ENCODE measurements at places on chromosomes 11 and 22. TPM values are rescaled to one million over a fixed set of nuclear protein-coding genes. Genes with fewer than 3 reads are reported as not detected.

The CARNS1 gene
- not detected for total RNA-seq

The NLRP14 gene
- 0.12 TPM for total RNA-seq

The TEX12 gene
- 0.29 TPM for total RNA-seq

The GPHA2 gene
- total RNA-seq, result not detected

The TTLL1 gene
- total RNA-seq, result 5.0 TPM

DNA sequence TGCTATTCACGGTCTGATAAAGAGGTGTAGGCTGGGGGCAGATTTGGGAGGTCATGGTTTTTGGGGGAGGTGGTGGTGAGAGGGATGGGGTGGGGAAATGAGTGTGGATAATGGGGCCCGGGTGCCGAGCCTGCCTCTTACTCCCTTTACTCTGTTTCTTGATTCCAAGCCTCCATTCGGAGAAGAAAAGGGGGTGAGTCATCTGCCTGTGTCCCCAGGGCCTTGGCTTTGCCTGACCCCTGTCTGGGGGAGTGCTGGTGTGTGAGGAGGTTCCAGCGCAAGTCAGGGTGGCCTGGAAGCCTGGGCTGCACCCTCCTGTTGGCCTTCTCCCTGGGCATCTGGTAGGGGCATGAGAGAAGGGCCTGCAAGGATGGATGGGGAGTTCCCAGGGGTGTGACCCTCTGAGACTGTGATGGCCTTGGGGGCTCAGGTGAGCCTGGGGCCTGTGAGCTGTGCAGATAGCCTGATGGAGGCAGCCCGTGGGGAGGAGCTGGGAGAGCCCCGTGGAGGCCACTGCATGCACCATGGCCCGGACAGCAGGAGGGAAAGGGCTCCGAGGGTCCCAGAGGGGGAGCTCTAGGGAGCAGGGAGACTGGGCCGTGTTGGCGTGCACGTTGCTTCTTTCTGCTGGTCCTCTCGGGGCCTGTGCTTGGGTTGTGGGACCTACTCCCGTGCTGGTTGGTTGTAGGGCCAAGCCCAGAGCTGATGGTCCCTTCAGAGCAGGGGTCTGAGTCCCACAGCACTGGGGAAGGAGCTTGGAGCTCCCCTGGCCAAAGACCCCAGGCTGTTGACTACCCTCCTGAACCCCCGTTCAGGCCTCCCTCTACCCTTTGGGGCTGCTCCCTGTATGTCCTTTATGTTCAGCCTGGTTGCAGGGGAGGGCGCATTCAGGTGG lies 26.3 kb upstream of the ACR start:
- DNase-seq, result peak; percentile 20

DNA sequence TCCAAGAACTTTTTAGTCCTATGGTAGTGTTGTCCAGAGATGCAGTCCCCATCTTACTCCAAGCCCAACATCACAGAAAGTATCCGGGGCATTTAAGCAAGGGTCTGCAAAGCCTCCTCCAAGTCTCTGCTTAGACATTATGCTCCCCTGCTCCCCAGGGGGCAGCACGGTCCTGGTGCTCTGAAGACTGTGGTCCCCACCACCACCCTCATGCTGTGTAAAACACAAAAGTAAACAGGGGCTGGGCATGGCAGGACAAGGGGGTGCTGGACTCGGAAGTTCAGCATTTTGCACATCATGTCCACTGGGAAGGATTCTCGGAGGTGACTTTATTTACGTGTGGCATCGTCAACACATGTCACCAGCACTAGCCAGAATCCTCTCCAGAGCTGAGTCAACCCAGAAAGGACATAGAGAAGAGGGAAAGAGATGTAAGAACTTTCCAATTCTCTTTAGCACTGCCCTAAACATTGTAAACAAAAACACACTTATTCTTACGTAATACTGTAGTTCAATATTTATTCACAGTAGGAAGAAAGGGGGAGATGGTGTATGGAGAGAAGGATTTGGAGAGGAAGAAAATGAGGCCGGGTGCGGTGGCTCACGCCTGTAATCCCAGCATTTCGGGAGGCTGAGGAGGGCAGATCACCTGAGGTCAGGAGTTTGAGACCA lies 37.7 kb downstream of the TCIRG1 start:
- DNase-seq, result no peak

GRCh38 chr11:79080551-79080950 lies 360.3 kb downstream of the TENM4 start:
- peak; percentile 99 for DNase-seq

- DNase-seq, result no peak
These were observed 25.3 kb upstream of the DDX17 start for GRCh38 chr22:38531251-38531938.

- DNase-seq, result no peak
These were observed 47.8 kb downstream of the BARX2 start for GRCh38 chr11:129423426-129423825.

DNA sequence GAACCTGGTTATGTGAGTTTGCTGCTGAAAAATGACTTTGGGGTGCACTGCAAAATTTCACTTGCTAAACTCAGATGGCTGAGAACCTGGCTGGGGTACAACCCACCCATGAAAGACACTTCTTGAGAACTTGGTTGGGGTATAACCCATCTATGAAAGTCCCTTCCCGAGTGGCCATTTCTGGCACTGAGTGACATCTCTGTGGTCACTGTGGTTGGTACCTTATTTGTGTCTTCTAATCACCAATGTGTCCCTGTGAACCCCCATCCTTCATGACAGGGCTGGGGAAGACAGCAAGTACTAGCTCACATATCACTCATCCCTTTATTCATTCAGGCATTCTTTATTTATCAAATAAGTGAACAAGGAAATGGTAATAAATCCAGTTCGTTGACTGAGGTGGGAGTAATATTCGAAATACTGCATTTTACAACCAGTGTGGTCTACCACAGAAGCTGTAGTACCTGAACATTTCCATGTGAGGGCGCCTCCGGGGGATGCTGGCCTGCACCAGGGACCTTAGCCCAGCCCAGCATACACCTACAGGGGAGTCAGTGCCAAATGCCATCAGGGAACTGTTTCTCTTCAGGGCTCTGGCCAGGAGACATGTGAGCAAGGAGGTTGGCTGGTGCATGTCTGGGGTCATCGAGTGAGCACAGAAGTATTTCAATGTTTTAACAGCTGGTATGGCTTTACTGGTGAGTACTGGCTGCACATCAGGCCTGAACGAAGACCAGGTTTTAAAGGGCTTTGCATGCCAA lies 122.1 kb downstream of the CSNK2A3 start:
- no peak for DNase-seq

- DNase-seq, result no peak
These were observed 12.0 kb downstream of the TBC1D22A start for GRCh38 chr22:46774253-46774979.

DNA sequence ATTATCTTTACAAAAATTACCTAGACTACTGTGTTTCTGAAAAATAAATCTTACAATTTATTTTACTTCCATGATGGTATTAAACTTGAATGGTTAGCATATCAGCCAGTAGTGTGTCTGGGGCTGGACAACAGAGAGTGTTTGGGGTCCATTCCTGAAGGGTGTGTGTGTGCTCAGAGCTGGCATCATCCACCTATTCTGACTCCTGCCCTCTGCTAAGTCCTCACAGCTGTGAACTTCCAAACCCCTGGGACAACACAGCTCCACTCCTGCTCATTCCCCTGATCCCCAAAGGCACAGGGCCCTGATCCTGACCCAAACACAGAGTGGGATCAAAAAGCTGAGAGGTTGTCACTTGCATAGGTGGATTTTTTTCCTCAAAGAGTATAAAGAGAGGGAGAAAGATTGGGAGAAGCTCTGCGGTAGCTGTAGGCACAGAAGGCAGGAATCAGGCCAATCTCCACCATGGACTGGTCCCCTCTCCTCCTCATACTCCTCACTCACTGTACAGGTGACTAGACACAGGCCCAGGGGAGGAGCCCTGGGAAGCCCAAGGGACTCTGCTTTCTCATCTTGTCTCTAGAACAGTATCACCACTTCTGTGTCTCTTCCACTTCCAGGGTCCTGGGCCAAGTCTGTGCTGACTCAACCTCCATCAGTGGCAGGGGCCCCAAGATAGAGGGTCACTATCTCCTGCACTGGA lies 55.7 kb upstream of the TOP3B start:
- DNase-seq, result no peak

- DNase-seq, result no peak
These were observed 315.9 kb downstream of the CADM1 start for GRCh38 chr11:115188188-115188897.

- peak; percentile 63 for DNase-seq
These were observed 137.1 kb downstream of the NECTIN1 start for GRCh38 chr11:119591836-119592310.

GRCh38 chr11:94799726-94800125 lies 31.6 kb downstream of the AMOTL1 start:
- DNase-seq, result no peak

DNA sequence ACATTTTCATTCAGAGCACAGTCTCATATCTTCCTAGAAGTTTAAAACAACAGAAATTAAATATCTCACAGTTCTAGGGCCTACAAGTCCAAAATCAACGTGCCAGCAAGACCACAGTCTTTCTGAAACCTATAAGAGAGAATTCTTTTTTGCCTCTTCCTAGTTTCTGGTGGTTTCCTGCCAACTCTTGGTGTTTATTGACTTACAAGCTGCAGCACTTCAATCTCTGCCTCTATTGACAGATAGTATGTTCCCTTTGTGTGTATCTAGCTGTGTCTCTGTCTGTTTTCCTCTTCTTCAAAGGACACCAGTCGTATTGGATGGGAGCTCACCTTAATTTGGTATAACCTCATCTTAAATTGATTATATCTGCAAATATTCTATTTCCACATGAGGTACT lies 347.5 kb downstream of the DCDC1 start:
- no peak for DNase-seq

- DNase-seq, result no peak
These were observed 11.5 kb downstream of the CBX6 start for GRCh38 chr22:38860283-38861169.

DNA sequence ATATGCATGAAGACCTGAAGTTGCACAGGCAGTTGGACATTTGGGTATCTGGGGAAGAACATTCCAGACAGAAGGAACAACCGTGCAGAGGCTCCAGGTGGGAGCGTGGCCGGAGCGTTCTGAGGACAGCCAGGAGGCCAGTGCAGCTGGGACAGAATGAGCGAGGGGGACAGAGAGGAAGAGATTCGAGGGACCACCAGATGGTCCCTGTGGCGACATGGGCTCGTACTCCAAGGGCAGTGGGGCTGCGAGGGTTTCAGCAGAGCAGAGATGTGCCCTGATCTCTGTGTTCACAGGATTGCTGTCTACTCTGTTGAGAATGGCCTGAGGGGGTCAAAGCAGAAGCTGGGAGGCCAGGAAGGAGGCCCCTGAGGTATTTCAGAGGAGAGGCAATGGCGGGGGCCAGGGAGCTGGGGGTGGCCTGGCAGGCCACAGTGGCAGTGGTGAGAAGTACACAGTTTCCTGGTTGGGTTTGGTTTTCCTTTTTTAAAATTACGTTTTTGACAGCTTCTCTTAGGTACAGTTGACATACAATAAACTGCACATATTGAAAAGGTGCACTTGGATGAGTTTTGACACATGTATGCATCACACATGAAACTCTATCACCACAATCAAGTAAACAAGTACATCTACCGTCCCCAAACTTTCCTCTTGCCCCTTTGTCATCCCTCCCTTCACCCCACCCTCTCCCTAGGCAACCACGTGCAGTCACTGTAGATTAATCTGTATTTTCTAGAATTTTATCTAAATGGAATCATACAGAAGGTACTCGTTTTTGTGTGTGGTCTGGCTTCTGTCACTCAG lies 24.8 kb upstream of the SOX10 start:
- DNase-seq, result no peak

DNA sequence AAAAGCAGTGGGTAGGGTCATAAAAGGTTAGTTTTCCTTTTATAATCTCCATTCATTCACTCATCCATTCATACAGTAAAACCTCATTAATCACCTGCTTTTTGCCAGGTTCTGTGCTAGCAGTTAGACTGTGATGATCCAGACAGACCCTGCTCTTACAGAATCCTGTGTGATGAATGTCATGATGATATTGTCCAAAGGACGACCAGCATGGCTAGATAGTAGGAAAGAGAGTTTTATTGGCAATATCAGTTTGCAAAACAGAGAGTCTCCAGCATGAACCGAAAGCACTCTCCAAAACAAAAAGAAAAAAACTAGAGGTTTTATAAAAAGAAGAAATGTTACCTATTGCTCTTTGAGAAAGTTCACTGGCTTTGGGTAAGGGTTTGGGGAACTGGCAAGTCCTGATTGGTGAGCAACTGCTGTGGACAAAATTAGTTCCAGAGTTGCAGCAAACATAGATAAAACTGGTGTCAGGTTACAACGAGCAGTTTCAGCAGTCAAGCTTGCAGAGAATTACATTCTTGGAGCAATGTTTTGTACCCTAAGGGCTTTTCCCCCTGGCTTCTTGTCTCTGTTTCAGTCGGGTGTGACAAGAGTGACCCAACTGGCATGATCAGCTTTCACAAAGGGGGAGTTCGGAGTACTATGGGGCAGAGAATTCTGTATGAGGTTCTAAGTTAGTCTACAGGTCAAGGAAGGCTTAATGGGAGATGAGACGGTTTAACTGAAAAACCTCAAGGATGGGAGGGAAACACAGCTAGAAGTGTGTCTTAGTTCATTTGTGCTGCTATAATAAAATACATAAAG lies 58.3 kb downstream of the HSD17B12 start:
- peak; percentile 86 for DNase-seq

DNA sequence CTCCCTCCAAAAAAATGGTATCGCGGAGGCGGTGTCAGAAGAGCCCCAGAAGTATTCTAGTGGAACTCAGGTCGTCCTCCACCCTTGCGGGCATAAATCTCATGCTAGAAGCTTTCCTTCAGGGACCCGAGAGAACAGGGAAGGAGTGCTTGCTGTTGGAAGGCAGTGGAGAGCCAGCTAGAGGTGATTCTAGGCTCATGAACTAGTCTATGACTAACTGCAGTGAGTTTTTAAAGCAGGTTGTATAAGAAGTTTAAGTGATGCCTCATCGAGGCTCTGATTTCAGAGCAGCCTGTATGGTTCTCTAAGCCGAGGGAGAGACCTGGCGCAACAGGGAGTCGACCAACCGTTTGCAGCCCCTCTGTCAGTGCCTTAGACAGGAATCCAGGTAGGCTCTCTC lies 85.7 kb downstream of the TBC1D22A start:
- no peak for DNase-seq

GRCh38 chr11:10243896-10244575 lies 50.0 kb downstream of the SBF2 start:
- DNase-seq, result no peak

DNA sequence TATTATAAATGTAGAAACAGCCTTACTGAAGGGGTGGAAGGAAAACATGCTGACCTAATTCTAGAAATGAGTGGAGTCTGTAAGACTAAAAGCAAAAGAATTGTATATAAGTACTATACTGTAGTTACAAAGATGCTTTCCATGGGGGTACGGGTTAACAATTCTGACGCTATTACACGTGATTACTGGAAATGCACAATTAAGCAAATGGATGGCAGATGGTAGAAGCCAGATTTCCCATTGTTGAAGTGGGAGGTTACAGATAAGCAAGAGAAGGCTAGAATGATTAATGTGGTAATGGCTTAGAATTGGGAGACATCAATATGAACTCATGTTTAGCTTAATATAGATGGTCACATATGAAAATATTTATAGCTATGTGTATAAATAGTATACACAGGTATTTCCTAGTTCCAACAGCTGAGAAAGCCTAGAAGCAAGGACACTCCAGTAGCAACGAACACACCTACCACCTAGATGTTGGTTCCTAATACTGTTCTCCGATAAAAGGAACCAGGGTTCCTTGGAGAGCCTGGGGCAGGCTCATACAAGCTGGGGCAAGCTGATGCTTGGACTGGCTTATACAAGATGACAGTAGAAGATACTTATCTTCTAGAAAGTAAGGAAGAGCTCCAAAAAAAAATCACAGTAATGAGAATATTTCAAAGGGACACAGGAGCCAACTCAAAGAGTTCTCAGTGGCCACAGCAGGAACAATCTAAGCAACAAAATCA lies 13.5 kb downstream of the SMC1B start:
- no peak for DNase-seq

GRCh38 chr22:42328130-42328783 lies 57.8 kb upstream of the TCF20 start:
- no peak for DNase-seq

GRCh38 chr11:102924851-102925380 lies 30.6 kb downstream of the MMP13 start:
- peak; percentile 89 for DNase-seq
